ENCODE measurements at places on chromosomes 6 and 20.

GRCh38 chr6:158231551-158232315, 63.6 kb downstream of the GTF2H5 start:
- peak; percentile 64 for DNase-seq

DNA sequence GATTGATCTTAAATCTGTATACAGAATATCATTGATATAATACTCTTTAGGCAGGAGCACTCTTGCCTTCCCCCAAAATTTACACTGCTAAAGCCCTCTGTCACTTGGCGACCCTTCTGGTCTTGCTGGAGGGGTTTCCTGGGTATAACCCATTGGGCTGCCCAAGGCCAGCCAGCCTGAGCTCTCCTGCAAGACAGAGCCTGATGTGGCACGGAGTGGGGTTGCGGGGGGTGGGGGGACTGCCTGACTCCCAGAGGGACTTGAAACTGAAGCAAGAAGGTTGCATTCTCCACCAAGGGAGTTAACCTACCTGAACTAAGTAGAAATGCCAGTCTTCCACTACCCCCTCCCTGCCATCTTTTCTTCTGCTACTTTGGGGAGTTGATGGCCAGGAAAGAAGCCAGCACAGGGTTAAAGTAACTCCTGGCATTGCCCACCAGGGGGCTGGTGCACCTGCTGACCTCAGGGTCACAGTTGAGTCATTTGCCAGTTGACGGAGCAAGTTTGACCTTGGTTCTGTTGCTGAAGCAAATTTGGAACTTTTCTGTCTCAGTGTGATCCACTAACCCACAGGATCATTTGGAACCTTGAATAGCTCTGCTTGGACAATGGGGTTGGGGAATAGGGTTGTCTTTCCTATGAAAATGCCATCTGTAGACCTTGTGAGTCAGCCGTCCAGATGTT, 79.4 kb downstream of the ASXL1 start:
- no peak for DNase-seq

GRCh38 chr6:2173203-2173961, 72.0 kb downstream of the GMDS start:
- no peak for DNase-seq

GRCh38 chr20:35845561-35845960, 73.7 kb downstream of the PHF20 start:
- no peak for DNase-seq

- peak; percentile 97 for DNase-seq
Measured at GRCh38 chr6:45626087-45626891, 248.6 kb upstream of the SUPT3H start.

DNA sequence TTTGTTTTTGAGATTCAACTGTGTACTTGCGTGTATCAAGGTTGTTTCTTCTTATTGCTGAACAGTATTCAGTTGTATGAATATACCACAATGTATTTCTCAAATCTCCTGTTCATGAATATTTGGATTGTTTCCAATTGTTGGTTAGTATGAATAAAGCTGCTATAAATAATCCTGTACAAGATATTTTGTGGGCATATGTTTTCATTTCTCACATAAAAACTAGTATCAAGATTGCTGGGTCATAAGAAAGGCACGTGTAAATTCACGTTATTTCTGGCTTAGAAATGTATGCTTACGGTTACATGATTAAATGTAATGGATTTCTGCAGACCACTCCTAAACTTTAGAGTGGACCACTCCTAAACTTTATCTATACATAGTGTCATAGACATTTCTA, 96.6 kb downstream of the BTBD3 start:
- no peak for DNase-seq

Data from HCEC 1CT (cell line).